Activated T-cell treated with anti-CD3 and anti-CD28 coated beads, Interleukin-2, amount 50 U/mL, for 72 hours (primary cell): ENCODE measurements at places on chromosomes 1 and 21. TPM values are rescaled to one million over a fixed set of nuclear protein-coding genes. Genes with fewer than 3 reads are reported as not detected.

The ADAMTS4 gene
- total RNA-seq = 4.0 TPM

The RGS16 gene
- total RNA-seq = 73.3 TPM

The S100A7 gene
- total RNA-seq = not detected

The ST6GALNAC5 gene
- total RNA-seq = not detected

The PRKAA2 gene
- total RNA-seq = not detected

The C1orf53 gene
- not detected for total RNA-seq

The SRSF10 gene
- total RNA-seq = 217 TPM

The KIF21B gene
- 101 TPM for total RNA-seq

The C1orf94 gene
- total RNA-seq = not detected

The LCE1C gene
- not detected for total RNA-seq

The ASPM gene
- total RNA-seq = 53.4 TPM

The CACNA1E gene
- total RNA-seq = 0.02 TPM

The IGSF21 gene
- total RNA-seq = not detected

The CASQ2 gene
- not detected for total RNA-seq

The CELF3 gene
- total RNA-seq = not detected

The RBM11 gene
- 4.9 TPM for total RNA-seq

The FLVCR1 gene
- 9.5 TPM for total RNA-seq

The KPNA6 gene
- total RNA-seq = 65.8 TPM

The DSTYK gene
- total RNA-seq = 9.8 TPM

The CELA2A gene
- not detected for total RNA-seq

The PALMD gene
- not detected for total RNA-seq

The NUP210L gene
- 0.07 TPM for total RNA-seq

The SLC30A7 gene
- 48.7 TPM for total RNA-seq

The CLDN8 gene
- not detected for total RNA-seq

The AQP10 gene
- not detected for total RNA-seq

The MIXL1 gene
- total RNA-seq = not detected

The TRIM46 gene
- total RNA-seq = 8.6 TPM

The ATP6V1G3 gene
- not detected for total RNA-seq

The WNT9A gene
- 0.28 TPM for total RNA-seq

The ADARB1 gene
- 41.7 TPM for total RNA-seq

The C1orf56 gene
- total RNA-seq = 2.1 TPM
